ENCODE measurements at places on chromosomes 5 and 9.

DNA sequence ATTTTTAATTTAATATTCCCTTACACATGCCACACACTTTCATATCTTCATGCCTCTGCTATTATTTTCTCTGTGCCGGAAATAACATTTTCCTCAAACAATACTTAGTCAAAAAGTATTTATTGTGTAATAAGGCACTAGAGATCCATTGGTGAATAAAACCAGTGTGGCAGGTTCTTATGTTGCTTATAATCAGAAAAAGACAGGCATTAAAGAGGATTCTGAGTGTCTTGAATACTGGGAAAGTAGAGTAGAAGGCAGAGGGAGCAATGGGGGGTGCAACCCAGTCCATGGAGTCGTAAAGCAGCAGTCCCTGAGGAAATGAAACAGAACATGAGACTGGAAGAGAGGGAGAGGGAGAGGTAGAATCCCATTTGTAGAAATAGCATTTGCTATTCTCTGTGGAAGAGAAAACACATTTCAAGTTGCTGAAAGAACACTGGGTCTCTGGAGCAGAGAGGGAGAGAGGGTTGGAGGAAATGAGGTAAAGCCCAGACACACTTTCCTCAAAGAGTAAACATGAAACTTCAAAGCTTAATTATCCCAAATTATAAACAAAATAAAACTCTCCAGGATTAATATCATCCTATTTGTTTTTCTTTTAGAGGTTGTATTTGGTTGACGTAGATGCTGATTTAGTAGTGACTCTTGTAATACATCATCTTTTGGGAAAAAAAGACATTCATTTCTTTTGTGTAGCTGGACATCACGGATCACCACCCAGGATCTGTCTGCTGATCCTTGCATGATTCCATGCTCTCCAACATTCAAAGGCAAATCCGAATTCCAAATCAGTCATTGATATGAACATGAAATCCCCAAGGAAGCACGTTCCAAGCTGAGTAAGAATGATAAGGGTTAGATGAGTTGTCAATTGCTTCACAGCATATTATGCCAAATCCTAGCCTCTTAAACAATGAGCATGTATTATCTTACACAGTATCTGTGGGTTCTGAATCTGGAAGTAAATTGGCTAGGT, 37.4 kb upstream of the GRAMD2B start:
- DNase-seq = no peak

- DNase-seq = no peak
Observed at GRCh38 chr5:159511570-159511969, 181.3 kb upstream of the IL12B start.

- no peak for DNase-seq
Observed at GRCh38 chr5:138843316-138844124, 31.6 kb downstream of the LRRTM2 start.

DNA sequence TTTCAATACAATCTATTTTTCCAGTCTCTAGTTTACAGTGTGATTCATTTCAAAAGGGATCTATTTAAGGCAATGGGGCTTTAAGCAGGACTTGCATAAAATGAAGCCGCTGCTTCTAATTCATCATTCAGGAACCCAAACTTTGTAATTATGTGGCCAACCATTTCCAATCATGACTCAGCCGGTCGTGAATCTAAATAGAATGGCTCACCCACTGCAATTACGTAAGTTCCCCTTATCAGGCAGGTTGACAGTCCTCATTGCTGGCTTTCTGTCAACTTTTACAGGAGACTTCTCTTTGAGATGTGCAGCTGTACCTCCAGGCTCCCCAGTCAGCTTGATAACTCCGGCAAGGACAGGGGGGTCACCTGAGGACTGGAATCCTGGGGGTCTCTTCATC, 152.8 kb upstream of the DAP start:
- peak; percentile 87 for DNase-seq

DNA sequence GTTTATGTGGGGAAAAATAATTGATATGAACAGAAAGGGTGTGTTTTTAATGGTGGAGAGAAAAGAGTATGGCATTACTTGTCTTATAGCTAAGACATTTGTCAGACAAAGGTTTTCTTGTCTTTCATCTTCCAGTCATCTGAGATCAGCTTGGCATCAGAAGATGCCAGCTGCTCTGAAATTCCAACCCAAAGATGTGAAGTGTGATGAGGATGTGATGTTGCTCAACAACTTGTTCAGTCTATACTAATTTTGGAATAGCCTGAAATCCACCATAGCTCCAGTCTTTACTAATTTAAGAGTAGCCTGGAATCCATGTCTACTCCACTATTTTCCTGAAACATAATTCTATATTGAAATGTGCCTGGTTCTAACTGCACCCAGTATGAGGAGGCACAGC, 182.3 kb downstream of the CFAP90 start:
- no peak for DNase-seq

GRCh38 chr9:761793-762560, 79.5 kb upstream of the DMRT1 start:
- no peak for DNase-seq

GRCh38 chr5:113005454-113005853, 28.9 kb downstream of the DCP2 start:
- DNase-seq = no peak

GRCh38 chr9:92187989-92188714, 72.9 kb upstream of the SPTLC1 start:
- DNase-seq = no peak

- no peak for DNase-seq
Observed at GRCh38 chr5:69305512-69305911, 27.1 kb downstream of the CCDC125 start.

- peak; percentile 7 for DNase-seq
Observed at GRCh38 chr5:74017786-74018211, 391.8 kb downstream of the ARHGEF28 start.

- no peak for DNase-seq
Observed at GRCh38 chr5:51383131-51384121, at the start of gene ISL1. Gene ISL1, plus strand, starts transcription at chr5:51383448. Its CDS starts 224 bp downstream, at chr5:51383672.

- DNase-seq = no peak
Observed at GRCh38 chr9:126317513-126317912, 9.1 kb upstream of the MVB12B start.

- no peak for DNase-seq
Observed at GRCh38 chr9:76526026-76526425, 67.0 kb downstream of the GCNT1 start.

DNA sequence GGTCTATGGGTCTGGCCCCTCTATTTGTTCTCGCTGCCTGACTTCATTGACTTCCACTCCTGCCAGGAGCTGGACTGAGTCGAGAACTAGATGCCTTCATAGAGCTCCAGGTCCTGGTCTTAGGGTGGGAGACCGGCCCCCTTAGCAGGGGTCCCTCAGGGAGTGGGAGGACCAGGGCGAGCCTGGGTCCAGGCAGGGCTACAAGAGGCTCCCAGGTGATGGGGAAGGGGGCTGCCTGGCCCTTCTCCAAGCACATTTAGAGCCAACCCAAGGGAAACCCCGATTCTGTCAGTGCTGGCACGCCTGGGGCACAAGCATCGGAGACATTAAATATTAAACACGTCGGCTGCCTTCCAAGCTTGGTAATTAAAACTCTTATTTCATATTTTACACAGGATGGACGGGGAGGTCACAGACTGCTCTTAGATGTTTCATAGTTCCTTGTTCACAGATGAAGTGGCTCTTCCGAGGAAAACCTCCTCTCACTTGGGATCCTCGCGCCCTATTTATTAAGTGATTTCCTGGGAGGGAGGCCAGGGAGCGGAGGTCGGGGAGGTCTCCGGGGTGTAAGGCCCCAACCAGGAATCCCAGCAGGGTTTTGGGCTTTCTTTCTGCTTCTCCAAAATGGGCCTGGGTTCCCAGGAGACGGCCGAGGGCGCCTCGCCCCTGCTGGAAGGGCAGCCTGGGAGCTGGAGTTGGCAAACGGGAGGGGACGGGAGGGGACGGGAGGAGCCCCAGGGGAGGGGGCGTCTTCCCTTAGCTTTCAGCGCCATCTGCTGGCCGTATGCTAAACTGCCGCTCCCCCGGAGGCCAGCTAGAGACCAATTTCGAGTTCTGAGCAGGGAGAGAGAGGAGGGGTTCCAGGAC, 23.4 kb upstream of the ZBTB43 start:
- DNase-seq = peak; percentile 39

- no peak for DNase-seq
Observed at GRCh38 chr9:121989010-121989409, 104.1 kb downstream of the TTLL11 start.

GRCh38 chr9:134929193-134930158, 11.8 kb upstream of the FCN1 start:
- DNase-seq = no peak

GRCh38 chr9:117492476-117492875, 77.6 kb upstream of the ASTN2 start:
- DNase-seq = no peak

GRCh38 chr5:25963251-25964008, 1075.0 kb downstream of the CDH9 start:
- no peak for DNase-seq

DNA sequence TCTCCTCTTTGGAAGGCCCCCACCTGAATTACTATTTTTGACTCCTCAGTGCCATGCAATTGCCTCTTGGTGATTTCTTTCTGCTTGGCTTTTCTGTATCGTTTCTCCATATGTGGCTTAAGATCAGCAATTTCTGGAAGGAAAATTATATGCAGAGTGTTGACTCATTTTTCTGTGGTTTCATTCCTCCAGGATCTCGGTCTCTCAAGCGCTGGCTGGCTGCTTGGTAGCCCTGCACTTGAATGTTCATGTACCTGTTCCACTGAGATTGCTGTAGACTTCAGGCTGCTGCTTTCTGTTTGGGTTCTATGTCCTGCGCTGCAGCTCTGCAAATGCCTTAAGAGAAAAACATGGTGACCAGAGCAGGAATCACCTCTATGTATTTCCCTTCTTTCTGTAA, 77.6 kb downstream of the INIP start:
- DNase-seq = no peak

DNA sequence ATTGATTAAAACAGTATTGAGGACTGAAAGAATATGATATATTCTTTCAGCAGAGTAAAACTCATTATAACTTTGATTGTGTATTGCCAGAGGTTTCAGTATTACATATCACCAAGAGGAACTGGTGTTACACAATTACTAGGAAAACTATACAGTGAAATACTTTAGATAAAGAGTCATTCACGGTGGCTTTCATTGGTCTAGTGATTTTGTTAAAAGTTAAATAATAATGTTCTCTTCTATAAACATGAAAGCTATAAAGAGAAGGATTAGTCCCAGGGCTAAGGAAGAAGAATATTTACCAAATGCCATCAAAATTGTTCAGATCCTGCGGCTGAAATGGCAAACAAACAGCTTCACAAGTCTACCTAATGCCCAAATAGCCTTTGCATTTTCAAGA, 306.2 kb downstream of the SEMA5A start:
- DNase-seq = no peak

DNA sequence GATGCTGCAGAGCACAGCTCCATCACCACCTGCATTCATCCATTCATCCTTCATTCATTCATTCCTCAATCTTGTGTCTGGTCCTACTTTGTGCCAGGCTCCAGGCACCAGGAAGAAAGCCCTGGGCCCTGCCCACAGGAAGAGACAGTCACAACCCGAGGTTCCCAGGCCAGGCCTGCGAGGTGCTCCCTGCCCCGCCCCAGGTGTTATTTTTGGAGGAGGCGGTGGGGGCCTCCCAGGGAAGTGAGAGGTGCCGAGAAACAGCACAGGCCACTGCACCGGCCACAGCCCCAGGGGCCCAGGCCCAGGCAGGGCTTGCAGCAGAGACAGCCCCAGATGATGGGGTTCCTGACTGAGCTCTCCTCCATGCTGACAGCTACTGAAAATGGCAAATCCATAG, 33.4 kb downstream of the VAV2 start:
- no peak for DNase-seq

GRCh38 chr9:93682155-93682968, 106.0 kb downstream of the PHF2 start:
- no peak for DNase-seq

DNA sequence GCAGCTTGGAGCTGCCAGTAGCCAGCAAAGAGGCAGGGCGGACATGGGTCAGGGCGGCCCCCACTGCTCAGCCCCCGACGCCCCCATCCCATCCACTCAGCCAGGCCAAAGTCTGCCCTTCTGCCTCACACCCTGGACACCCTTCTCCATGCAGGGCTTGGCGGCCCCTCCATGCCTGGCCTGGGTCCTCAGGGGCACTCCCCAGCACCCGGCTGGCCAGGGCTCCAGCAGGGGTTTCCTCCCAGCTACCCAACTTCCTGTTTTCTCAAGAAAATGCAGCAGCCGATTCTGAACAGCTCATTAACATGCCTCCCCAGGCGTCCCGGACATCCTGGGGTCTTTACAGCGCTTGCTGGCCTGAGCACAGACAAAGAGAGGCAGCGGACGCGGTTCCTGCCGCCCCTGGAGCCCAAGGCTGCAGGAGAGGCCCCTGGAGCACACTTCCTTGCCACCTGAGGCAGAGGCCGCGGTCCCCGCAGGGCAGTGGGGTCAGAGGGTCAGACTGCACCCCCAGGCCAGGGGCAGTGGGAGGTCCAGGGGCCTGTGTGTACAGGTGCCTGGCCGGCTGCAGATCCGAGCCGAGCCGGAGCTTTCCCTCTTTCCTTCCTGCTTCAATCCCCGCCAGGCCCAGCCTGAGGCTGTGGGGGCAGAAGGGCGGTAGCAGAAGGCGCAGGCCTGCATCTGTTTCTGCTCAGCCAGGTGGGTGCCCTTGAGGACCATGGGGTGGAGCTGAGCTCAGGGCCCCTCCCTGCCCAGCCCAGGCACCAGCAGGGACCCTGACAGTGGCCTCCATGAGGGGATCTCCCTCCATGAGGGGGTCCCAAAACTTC, 18.7 kb upstream of the NRARP start:
- DNase-seq = no peak

DNA sequence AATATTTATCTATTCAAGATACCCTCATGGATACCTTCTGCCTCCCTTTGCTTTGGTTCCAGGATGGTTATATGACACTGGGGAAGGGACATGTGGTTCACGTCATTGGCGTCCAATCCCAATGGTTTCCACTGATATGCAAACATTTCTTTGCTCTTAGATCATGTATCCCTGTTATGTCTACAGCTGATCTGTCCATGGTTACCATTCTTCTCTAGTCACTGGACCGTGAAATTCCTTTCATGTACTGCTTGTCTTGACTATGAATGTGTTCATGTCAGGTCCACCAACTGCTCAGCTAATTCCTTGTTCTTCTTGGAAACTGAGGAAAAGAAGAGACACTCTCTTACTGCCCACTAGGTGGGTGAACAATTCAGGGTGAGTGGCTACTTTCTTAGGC, 391.1 kb upstream of the ZNF608 start:
- no peak for DNase-seq

GRCh38 chr5:147539053-147539452, 29.2 kb upstream of the DPYSL3 start:
- DNase-seq = no peak

GRCh38 chr5:120396186-120396585, 67.9 kb upstream of the PRR16 start:
- DNase-seq = no peak

- no peak for DNase-seq
Observed at GRCh38 chr5:636951-637350, 24.8 kb downstream of the CEP72 start.

GRCh38 chr9:38482918-38483592, 58.8 kb upstream of the IGFBPL1 start:
- DNase-seq = no peak

DNA sequence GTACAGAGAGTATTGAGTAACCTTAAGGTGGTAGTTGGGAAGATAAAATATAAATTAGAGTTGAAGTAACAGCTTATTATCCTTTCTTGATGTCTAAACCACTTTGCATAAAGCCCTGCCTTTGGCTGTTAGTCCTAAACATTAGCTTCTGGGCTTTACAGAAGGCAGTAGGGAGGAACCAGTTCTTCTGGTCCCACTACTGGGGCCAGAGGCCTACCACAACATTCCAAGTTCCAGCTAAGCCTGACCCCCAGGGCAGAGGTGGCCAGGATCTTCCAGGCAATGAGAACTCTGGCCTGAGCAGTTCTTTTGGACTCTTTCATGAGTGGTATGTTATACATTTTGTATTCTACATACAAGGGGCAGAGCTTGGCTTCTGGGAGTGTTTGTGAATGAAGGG, 26.1 kb downstream of the DNAI1 start:
- no peak for DNase-seq

Measured in AG04450 (cell line).